ENCODE measurements at places on chromosomes 13 and 19. TPM values are rescaled to one million over a fixed set of nuclear protein-coding genes. Genes with fewer than 3 reads are reported as not detected.

- no peak for DNase-seq
- H3K4me3 ChIP-seq, result no peak overlapping the region
- H3K36me3 ChIP-seq, result peaks cover 11% of the 10 kb centered on the region
- H3K27me3 ChIP-seq, result no peaks in the 10 kb centered on the region
Observed at GRCh38 chr19:5121266-5122120, 152.6 kb downstream of the KDM4B start.

- no peaks in the 10 kb centered on the region for H3K4me1 ChIP-seq
- H3K4me3 ChIP-seq, result no peak overlapping the region
- H3K27ac ChIP-seq, result peak overlapping the region; percentile 41
- H3K36me3 ChIP-seq, result no peaks in the 10 kb centered on the region
- peaks cover 22% of the 10 kb centered on the region for H3K27me3 ChIP-seq
Observed at GRCh38 chr13:112675366-112675756, 14.5 kb upstream of the ATP11A start.

DNA sequence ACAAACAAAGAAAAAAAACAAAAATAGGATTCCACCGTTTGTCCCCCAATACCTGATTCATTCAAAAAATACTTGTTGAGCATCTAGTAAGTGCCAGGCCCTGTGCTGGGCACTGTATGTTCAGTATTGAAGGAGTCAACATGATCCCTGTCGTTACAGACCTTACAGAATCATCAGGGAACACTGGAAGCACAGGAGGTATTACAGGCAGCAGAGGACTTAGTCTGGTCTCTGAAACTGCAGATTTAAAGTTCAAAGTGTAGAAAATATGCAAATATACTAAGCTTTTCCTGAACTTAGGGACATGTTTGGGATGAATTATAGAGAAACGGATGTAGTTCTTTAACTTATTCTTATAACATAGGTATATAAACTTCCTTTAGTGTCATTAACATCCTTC, 160.7 kb upstream of the RFC3 start:
- H3K36me3 ChIP-seq, result peaks cover 2% of the 10 kb centered on the region
- no peak for DNase-seq
- no peaks in the 10 kb centered on the region for H3K27me3 ChIP-seq

- H3K27me3 ChIP-seq, result no peaks in the 10 kb centered on the region
- no peaks in the 10 kb centered on the region for H3K36me3 ChIP-seq
- H3K4me1 ChIP-seq, result peaks cover 34% of the 10 kb centered on the region
- H3K4me3 ChIP-seq, result no peak overlapping the region
- DNase-seq, result no peak
Observed at GRCh38 chr13:99301913-99302636, 5.1 kb downstream of the GPR183 start.

DNA sequence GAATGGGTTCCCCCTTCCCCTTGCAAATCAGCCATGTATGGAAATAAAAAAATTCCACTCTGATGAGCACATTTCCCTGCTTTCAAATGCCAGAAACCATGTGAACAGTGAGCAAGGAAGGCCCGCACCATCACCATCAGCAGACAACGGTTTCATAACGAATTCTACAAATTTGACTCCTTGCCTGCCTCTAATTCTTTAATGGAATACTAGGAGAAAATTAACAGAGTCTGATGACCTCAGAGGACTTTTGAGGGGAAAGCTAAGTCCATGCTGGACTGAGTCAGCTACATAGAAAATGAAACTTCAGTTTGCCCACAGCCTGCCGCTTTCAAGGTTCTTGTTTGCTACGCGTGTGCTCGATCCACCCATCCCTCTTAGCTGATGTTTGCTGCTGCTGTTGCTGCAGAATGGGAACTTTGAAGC, 46.7 kb upstream of the KL start:
- H3K27ac ChIP-seq, result peak overlapping the region; percentile 2
- DNase-seq, result no peak
- no peak overlapping the region for H3K4me3 ChIP-seq
- no peaks in the 10 kb centered on the region for H3K27me3 ChIP-seq

DNA sequence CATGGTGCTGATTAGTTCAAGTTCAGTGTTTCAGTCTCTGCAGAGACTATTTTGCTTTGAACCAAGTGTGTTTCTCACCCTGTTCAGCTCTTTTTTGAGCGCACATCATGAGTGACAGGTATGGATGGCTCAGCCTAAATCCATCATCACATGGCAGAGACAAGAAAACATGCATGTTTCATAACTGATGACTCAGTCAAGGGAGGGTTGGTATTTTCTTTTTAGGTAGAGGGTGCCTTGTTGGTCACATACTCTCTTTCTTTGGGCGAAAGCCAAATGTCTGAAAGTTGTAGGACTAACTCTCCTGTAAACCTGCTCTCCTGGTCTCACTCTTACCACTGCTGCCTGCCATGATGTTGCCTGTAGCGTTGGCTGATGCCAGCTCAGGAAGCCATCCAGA, 48.1 kb upstream of the RAP2A start:
- H3K27me3 ChIP-seq, result no peaks in the 10 kb centered on the region
- H3K4me3 ChIP-seq, result no peak overlapping the region
- H3K27ac ChIP-seq, result no peak overlapping the region
- no peak for DNase-seq
- peaks cover 23% of the 10 kb centered on the region for H3K4me1 ChIP-seq

TNFRSF19 gene
- 1.2 TPM for total RNA-seq
